ENCODE measurements at places on chromosomes 16 and 17.

DNA sequence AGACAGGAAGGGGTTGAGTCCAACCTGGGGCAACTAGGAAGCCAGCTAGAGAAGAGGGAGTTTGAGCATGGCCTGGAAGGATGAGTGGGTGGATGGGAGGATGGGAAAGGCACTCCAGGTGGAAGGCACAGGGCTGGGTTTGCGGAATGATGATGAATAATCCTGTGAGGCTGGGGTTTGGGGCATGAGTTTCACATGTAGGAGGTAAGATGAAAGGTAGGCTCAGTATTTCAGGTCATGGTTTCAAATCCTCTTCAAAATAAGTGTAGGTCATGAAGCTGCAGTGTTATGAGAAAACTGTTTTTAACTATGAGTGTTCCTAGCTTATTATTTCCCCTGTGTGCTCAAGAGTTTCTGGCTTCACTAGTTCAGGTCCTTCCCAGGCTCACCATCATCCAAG is 130.3 kb downstream of the SKAP1 start:
- DNase-seq: no peak

DNA sequence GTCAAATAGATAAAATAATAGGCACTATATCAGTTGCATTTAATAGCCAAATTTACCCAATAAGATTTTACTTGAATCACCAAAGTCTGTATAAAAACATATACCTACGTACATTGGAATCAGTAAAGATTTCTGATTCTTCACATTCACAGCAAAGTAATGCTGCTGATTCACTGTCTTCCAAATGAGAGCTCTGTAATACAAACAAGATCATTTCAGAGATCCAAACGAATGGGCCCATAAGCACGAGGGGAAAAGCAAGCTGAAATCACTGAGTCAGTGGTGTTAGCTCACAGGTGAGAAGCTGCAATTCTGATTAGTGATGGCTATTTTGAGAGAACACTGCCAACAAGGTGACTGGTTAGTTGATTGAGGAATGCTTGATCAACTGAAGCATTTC is 81.3 kb downstream of the SSH2 start:
- peak; percentile 18 for DNase-seq

- no peak for DNase-seq
These were observed 113.4 kb upstream of the RCVRN start for GRCh38 chr17:10018461-10018891.

DNA sequence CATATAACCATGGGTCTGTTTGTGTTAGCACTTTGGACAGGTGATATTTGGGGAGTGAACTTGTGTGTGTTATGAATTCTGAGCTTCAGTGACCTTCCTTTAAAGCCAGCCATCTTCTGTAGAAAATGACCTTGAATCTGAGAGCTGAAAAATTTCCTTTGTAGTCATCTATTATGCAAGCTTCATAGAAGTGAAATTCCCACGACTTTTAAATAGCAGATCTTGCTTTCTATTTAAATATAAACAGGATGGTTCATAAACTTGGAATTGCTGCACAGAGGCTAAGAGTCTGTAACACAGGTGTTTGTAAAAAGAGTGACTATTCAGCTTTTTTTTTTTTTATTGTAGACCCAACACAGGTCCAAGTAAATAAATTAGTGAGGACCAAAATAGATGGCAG is 85.5 kb downstream of the MARCHF10 start:
- DNase-seq: no peak

- no peak for DNase-seq
These were observed 26.0 kb upstream of the CDH15 start for GRCh38 chr16:89145406-89146161.
